ENCODE measurements at places on chromosomes 1 and 21. TPM values are rescaled to one million over a fixed set of nuclear protein-coding genes. Genes with fewer than 3 reads are reported as not detected.

The ADIPOR1 gene
- 67.2 TPM for total RNA-seq

The ZBTB8B gene
- not detected for total RNA-seq

The NEK2 gene
- 43.0 TPM for total RNA-seq

The GBP5 gene
- total RNA-seq, result not detected

The ADGRL4 gene
- not detected for total RNA-seq

The LCE3E gene
- not detected for total RNA-seq

The SH2D1B gene
- 0.23 TPM for total RNA-seq

The LRRC39 gene
- total RNA-seq, result 0.11 TPM

The LRRC53 gene
- total RNA-seq, result not detected
